ENCODE measurements at places on chromosomes 7 and 10.
A peak's percentile ranks its signal among the peaks of the same experiment; 100 is the strongest.

DNA sequence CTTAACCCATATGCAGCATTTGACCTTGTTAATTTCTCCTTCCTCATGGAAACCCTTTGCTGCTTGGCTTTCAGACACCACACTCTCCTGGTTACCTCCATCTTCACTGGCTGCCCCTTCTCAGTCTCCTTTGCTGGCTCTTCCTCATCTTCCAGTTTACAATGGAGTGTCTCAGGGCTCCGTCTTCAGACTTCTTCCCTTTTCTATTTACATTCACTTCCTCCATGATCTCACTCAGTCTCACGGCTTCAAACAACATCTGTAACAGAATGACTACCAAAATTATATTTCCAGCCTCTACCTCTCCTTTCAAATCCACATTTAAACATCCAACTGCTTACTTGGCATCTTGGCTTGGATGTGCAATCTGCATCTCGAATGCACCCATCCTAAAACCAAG, 140.4 kb downstream of the DKK1 start:
- DNase-seq = peak; percentile 52

DNA sequence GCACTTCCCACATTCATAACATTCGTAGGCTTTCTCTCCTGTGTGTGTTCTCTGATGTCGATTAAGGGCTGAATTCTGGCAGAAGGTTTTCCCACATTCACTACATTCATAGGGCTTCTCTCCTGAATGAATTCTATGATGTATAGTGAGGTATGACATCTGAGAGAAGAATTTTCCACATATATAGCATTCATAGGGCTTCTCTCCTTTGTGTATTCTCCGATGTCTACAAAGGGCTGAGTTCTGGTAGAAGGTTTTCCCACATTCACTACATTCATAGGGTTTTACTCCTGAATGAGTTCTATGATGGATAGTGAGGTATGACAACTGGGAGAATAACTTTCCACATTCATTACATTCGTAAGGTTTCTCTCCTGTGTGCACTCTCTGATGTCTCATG, 15.6 kb downstream of the ZNF12 start:
- no peak for DNase-seq

DNA sequence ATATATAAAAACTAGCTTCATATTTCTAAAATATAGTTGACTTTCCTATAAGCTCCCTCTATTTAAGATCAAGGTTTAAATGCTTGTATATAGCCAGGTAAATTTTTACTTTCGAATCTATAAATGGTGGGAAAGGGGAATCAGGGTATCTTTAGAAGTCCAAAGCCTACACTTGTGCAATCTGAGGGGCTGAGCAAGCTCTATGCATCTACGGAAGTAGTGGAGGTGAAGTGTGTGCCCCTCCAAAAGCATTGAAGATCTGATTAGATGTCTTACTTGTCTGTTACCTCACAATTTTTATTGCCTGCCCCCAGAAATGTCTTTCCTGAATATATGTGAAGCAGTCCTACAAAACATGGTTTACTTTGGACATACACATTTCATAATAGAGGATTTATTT, 1.6 kb downstream of the AKAP9 start:
- DNase-seq = no peak

DNA sequence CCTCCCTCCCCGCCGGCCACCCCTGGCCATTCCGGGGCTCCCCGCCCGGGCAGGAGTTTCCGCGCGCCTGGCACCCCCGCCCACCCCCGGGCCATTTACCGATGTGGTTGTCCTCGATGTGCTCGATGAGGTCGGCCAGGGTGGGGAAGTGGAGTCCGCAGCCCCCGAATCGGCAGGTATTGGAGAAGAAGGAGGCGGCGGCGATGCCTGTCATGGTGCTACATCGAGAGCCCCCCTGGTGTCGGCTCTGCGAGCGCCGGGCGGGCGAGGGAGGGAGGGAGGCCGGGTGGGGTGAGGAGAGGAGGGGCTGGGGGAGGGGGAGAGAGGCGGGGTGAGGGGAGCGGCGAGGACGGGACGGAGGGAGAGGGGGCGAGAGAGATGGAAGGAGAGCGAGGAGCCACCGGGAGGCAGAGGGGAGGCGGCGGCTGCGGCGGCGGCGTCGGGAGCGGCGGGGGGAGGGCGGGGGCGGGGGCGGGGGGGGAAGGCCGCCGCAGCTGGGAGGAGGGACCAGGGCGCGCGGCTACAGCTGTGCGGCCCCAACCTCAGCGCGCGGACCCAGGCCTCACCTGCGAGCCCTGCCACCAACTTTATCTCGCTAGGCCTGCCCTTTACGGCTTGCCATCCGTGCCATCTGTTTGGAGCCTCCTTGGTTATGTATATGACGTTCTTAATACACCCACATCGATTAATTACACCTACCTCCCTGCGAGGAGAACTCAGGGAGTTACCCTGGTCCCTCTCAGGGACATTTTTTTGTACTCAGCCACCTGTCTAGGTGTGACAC, at the start of gene JAZF1:
JAZF1 (minus strand) TSS at position 432 of the 784 bp plus-strand sequence.
- DNase-seq = no peak

GRCh38 chr10:9228771-9229170, 1174.3 kb downstream of the GATA3 start:
- no peak for DNase-seq

DNA sequence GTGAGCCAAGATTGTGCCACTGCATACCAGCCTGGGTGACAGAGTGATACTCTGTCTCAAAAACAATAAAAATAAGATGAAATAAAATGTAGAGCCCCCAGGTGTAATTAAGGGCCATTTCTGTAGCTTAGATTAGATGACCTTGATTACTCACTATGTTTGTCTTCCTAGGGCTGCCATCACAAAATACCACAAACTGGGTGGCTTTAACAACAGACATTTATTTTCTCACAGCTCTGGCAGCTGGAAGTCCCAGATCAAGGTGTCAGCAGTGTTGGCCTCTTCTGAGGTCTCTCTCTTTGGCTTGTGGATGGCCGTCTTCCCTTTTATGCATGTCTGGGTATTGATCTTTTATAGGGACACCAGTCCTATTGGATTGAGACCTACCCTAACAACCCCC, 6.1 kb downstream of the PTER start:
- no peak for DNase-seq

- no peak for DNase-seq
Measured at GRCh38 chr7:22809902-22810642, 12.6 kb downstream of the TOMM7 start.

GRCh38 chr7:127946847-127947246, 84.4 kb downstream of the LRRC4 start:
- DNase-seq = no peak

- peak; percentile 34 for DNase-seq
Measured at GRCh38 chr7:116810267-116811116, 51.9 kb upstream of the CAPZA2 start.

- DNase-seq = peak; percentile 21
Measured at GRCh38 chr7:150686030-150686631, 625 bp downstream of the GIMAP2 start.

- DNase-seq = no peak
Measured at GRCh38 chr7:106021151-106022067, 58.3 kb downstream of the CDHR3 start.

- no peak for DNase-seq
Measured at GRCh38 chr10:78579995-78580394, 488.8 kb upstream of the ZMIZ1 start.

DNA sequence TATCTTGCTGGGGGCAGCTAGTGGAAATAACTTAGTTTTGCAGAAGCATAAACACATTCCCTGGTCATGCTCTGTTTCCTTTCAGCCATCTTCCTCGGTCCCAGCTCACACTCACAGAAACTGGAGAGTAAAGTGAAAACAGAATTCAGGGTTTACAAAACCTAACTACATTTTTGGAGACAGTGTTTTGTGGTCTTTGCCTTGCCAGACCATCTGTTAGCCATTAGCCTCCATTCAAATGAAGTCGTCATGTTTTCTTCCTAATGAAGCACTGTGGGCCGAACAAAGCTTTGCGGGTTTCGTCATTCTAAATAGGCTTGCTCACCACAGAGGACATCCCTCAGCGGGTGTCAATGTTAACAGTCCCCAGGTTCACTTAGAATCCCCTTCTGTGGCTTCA, 214.6 kb upstream of the TMEM72 start:
- DNase-seq = no peak

DNA sequence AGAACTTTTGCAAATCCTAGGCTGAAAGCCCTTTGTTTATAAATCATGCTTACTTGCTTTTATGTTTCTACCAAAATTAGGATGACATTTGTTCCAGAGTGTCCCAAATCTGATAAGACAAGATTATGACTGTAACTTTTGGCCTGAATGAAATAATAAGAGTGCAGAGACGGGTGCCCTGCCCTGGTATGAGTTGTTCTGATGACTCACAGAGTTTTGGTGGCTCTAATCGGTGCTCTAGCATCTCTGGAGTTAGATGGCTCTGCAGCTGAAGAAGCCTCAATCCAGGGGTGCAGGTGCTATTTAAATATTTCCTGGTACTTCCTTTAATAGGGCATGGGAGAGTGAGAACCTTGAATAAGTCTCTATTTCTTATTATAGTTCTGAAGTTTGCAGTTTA, 102.2 kb upstream of the ELMO1 start:
- no peak for DNase-seq

GRCh38 chr7:151099486-151100211, 13.4 kb downstream of the AGAP3 start:
- no peak for DNase-seq

DNA sequence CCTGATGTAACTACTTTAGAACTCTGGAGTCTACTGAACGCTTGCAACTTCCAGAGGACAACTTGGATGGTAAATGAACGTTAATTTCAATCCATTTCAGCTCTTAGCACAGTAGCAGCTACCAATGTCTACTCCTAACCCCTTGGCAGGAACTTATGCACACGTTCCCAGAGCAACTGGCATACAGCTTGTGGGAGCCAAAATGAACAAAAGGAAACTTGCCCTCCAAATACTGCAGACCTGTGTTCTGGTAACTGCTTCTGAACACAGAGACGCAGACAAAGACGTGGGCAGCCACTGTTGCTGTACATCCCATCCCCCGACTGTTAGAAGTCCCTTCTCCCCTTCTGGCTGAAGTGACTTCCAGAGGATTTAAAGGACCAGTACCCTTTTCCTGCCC, 61.3 kb downstream of the XPNPEP1 start:
- no peak for DNase-seq

DNA sequence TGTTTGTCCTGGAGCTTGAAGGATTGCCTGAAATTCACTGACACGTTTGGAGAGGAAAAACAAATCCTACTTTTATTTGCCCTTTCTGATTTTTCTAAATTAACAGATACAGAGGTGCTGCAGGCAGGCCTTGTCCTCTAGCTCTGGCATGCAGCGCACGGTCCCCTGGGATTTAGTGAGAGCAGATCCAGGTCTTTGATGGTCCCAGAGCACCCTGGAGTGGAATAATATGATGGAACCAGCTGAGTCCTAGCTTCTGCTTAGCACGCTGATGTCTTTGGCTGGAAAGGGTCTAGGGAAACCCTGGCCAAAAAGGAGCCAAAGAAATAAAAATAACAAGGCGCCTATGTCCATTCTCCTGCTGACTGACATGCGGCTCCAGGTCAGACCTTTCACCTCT, 40.5 kb downstream of the C10orf120 start:
- no peak for DNase-seq

DNA sequence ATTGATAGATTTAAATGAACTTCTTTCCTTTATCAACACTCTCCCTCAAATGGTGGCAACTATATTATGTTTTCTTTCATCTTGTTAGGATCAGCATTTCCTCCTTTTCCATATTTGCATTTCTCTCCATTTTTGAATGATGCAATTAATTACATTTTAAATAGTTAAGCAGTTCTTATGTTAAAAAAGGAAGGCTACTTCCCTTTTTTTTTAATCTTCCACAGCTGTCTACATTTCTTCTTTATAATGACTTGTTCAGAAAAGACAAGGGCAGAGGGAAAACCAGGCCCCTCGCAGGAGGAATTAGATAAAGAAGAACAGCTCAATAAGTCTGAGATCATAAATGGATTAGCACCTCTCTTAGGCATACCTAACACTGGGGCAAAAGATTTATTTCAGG, 208.9 kb downstream of the ARL4A start:
- no peak for DNase-seq

DNA sequence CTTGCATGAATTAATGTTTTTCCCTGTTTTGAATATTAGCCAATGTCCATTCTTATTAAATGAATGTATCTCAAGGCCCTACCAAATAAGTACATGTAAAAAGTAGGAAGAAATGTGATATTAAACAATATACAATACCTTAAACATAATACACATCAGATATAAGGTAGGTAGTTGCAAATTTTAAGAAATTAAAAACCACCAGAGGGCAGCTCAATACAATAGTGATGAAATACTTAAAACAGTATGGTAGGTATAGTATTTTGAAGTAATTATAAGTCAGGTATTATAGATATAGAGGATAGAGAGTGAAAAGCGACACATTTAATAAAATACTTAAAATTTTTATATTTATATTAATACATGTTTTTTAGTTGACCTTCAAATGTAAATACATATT, 43.6 kb upstream of the CDK14 start:
- DNase-seq = peak; percentile 44

- no peak for DNase-seq
Measured at GRCh38 chr7:127699853-127700252, 47.9 kb downstream of the SND1 start.

DNA sequence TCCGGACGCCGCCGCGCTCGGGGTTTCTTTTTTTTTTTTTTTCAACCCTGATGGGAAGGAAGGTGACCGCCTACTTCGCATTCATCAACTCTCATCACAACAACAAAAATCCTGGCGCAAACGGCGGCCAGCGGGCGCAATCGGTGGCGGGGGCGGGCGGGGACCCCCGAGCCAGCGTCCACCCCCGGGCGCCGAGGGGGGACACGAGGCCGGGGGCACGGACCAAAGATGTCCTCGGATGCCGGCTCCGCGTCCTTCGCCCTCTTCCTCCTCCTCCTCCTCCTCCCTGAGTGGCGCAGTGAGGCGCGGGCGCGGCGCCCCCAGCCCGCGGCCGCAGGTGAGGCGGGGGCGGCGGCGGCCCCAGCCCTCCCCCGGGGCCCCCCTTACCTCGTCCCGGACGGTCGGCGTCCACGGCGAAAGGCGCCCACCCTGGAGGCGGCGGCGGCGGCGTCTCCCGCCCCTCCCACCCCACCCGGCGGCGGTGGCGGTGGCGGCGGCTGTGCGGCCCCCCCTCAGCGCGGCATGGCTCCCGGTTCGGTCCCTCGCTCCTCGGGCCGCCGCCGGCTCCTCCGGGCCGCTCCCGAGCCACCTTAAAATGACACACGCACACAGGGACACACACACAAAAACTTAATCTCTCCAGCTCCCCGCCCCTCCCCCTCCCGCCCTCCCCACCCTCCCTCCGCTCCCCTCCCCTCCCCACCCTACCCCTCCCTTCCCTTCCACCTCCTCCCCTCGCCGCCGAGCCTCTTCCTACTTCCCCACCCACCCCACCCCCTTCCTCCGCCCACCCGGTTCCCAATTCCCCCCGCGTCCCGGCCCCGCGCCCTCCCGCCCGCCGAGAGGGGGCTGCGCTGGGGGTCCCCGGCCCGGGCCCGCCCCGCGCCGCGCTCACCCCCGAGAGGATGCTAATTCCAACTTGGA, at the start of gene CTBP2:
CTBP2 (minus strand) TSS at position 632 of the 924 bp plus-strand sequence.
- DNase-seq = peak; percentile 7

DNA sequence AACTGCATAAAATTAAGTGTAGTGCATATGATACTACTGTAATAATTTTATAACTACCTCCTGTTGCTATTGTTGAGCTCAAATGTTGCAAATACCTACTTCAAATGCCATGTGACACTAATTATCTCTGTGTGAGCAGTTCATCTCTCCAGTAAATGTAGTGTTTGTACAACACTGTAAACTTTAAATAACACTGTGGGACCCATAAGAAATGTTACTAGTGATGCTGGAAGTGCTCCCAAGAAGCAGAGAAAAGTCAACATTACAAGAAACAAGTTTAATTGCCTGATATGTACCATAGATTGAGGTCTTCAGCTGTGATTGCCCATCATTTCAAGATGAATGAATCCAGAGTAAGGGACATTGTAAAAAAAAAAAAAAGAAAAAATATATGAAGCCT, 39.9 kb downstream of the RALA start:
- DNase-seq = no peak
